ENCODE measurements at places on chromosomes 7 and 10.

DNA sequence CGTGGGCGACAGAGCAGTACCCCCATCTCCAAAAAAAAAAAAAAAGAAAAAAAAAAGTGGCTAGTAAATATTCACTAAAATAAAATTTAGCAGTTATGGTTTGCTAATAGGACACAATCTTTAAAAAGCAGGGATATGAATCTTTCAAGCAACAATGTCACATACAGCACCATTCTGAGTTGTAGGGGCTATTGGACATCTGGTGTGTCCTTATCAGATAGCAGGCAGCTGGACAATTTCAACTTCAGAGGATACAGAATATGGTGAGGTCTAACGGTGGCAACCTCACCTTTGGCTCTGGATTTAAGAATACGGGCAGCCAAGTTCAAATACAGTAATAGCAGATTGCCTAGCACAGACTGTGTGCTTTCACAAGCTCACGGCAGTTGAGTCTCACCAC is 51.1 kb downstream of the SLC37A3 start:
- DNase-seq, result no peak

- no peak for DNase-seq
These were observed 180.3 kb upstream of the SHH start for GRCh38 chr7:155992538-155992937.

- no peak for DNase-seq
These were observed 44.2 kb upstream of the SLC29A4 start for GRCh38 chr7:5238500-5238899.

- DNase-seq, result no peak
These were observed 49.3 kb downstream of the CFAP46 start for GRCh38 chr10:132893090-132893489.

Data from NCI-H1417 treated with DMSO at 0.1 percent for 48 hours (cell line).